ENCODE measurements at places on chromosomes 11 and 22.

DNA sequence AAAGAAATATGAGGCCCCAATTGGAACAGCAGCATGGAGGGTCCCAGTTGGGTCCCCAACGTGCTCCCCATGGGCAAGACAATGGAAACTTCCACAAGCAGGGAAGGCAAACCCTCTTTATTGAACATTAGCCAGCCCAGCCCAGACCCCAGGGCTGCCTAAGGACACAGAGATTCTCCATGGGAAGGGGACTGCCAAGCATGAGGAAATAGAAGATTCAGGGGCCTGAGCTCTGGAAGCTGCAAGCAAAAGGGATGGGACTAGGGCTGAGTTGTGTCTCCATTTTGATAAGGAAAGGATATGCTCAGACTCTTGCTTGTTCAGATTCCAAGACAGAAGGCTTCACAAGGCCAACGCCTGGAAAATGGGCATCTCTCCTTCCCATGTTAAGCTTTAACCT is 23.3 kb downstream of the TMEM218 start:
- no peak for DNase-seq

- DNase-seq, result no peak
Observed at GRCh38 chr11:103585911-103586310, 450.5 kb upstream of the DDI1 start.

DNA sequence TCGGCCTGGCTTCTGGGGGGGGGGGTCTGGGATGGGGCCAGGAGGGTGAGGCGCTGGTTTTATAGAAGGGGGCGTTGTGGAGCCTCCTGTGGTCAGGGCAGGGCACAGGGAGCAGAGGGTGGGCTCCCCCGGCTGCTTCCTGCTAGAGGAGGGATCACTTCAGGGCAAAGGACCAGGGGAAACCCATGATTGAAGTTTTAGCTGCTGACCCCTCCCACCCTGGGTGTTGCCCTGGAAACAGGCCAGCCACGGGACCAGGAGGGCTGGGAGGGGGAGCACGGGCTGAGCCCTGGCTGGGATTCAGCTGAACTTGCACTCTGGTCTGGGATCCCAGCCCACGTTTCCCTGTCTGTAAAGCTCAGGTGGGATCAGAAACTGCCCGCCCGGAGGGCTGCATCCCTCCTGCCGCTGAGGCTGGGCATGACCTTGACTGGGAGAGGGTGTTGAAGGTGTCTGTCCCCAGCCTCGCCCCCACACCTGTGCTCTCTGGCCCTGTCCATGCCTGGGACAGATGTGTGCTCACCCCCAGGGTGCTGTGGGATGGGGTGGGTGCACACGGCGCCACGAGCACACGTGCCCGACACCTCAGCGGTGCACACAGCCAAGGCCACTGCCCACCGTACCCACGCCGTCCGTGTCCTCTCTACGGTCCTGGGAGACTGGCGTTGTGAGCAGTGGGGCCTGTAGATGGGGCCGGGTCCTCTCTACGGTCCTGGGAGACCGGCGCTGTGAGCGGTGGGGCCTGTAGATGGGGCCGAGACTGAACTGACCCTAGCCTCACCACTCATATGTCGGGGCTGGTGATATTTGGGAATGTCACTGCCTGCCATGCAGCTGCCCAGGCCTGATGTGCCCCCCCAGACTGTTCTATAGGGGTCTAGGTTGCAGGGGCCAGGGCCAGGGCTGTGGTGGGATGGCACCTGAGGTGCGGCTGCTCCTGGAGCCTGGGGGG is 2.3 kb downstream of the TSPAN4 start:
- DNase-seq, result peak; percentile 93

DNA sequence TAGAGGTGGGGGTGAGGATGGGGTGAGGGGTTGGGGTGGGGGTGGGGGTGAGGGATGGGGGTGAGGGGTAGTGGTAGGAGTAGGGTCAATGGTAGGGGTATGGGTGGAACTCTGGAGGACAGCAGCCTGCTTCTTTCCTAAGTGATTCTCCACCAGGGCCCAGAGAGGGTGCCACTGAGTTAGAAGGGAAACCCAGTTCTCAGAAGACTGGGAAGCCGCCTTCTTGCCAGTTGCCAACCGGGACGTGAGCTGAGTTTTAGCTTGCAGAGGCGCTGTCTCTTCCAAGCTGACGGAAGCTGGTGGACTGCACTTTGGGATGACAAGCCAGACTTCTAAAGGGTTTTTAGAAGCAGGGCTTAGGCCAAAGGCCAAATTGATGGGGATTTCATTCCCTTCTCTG is 104.4 kb downstream of the NAT10 start:
- DNase-seq, result no peak

DNA sequence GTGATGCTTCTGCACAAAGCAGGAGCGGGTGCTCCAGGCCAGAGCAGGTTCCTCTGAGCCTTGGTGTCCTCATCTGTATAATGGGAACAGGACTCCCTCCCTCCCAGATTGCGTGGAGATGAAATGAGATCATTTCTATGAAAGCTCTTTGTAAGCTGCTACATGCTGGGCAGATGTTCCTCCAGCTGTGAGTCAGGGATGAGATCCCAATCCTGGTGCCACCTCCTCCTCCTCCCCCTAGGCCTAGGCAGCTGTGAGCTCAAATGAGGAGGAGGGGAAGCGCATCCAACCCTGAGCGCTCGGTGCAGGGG is 7.0 kb upstream of the CABP2 start:
- no peak for DNase-seq

DNA sequence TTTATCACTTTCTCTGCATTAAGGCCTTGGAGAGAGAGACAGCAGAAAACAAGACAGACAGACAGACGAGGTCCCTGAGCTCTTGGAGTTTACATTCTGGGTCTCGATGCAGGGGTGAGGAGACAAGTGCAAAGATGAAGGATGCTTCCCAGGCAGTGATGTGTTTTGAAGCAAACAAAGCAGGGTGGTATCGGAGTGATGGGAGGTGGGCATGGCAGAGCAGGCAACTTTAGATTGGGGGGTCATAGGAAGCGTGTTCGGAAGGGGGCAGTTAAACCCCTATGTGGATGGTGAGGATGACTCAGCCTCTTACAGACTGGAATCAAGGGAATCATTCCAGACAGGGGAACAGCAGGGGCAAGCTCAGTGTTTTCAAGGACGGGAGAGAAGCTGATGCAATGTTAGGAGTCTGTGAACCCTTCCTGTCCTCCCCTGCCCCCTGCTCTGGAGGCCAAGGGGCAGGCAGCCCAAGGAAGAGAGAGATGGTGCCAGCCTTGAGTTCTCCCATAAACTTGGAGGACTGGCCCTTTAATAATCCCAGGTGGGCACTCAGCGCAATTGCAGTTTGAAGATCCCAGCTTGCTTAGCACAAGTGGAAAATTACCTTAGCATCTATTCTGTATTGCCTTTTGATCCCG is 180.2 kb downstream of the CHST1 start:
- DNase-seq, result no peak

DNA sequence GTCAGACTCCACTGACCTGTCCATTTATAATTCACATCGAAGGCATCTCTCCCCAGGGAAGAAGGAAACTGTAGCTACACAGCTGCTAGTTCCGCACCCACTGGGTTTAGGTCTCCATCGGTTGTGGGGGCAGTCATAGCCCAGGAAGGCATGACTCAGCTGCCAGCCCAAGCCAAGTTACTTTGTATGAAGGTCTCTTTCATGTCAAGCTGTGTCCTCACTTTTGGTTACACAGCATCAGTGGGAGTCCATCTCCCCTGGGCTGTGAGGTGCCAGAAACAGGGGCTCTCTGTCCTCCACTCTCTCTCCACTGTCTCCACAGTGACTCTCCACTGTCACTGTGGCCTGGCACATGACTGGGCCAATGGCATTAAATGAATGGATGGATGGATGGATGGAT is 585.2 kb downstream of the BRD1 start:
- no peak for DNase-seq

GRCh38 chr22:17893900-17894535 is 119.7 kb upstream of the BID start:
- no peak for DNase-seq

- no peak for DNase-seq
Observed at GRCh38 chr11:125305345-125305744, 140.8 kb downstream of the PKNOX2 start.

DNA sequence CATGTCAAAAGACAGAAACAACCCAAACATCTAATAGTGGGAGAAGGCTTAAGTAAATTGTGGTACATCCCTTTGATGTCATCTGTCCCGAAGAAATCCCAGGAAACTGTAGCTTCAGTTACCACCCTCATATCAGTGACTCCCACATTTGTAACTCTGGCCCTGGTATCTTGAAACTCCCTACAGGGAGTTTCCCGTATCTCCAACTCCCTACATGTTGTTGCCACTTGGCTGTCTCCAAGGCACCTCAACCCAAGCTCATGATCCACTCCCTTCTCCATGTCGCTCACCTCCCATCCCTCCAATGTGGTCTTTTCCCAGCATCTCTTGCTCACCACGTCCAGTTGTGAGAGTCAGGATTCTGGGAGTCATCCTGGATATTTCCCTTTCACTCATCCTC is 68.1 kb downstream of the CACNG2 start:
- no peak for DNase-seq

GRCh38 chr11:109300211-109300610 is 121.8 kb upstream of the C11orf87 start:
- no peak for DNase-seq

- DNase-seq, result no peak
Observed at GRCh38 chr11:95461858-95462257, 230.9 kb upstream of the SESN3 start.

GRCh38 chr22:35660291-35661127 is 12.3 kb downstream of the APOL6 start:
- no peak for DNase-seq

DNA sequence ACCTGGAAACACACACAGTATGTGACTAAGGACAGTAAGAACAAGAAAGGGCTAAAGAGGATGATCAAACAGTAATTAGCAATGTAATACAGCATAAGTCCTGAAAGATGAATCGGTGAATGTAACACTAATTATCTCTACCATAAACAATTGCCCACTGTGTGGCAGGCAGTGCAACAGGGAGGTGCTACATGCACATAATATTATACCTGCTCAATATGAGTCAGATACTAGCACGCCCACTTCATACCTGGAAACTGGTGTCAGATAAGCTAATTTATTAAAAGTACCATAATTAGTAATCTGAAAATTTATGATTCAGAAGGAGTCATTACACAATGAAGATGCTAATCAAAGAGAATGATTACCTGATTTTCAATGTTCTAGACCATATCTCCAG is 14.9 kb downstream of the CASP12 start:
- no peak for DNase-seq

DNA sequence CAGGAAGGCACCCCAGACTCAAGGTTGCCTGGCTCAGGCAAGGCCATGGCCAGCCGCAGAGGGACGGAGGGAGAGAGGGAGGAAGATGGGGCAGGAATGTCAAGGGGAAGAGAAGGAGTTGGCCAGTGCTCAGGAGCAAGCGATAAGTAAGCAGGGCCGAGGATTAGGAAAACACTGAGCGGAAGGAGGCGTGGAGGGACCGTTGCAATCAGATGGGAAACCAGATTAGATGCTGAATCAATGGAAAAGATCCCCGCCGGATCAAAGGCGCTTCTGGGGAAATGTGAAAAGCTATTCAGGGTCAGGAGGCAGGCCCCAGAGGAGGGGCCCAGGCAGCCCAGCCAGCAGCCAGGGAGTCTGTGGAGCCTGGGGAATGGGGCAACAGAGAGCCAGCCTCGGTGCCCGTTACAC is 26.6 kb upstream of the MYEOV start:
- DNase-seq, result no peak

DNA sequence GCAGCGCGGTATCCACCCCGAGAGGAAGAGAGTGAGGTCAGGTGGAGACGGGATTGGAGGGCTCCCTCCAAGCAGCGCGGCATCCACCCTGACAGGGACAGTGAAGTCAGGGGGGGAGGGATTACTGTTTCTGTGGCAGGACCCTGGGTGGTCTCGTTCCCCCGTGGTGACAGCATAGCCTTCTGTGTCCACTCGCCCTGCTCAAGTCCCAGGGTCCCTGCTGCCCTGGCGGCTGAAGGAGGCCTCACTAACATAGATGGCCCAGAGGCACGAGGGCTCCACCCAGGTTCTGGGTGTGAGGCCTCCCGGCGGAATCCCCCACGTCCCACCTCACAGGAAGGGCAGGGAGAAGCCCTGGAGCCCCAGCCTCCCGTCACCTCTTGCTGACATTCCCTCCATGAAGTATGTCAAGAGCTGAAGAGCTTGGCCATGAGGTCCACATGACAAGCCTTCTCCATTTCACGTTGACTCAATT is 636.1 kb downstream of the BRD1 start:
- DNase-seq, result no peak

- no peak for DNase-seq
Observed at GRCh38 chr22:21443057-21443734, 24.0 kb upstream of the TMEM191C start.

DNA sequence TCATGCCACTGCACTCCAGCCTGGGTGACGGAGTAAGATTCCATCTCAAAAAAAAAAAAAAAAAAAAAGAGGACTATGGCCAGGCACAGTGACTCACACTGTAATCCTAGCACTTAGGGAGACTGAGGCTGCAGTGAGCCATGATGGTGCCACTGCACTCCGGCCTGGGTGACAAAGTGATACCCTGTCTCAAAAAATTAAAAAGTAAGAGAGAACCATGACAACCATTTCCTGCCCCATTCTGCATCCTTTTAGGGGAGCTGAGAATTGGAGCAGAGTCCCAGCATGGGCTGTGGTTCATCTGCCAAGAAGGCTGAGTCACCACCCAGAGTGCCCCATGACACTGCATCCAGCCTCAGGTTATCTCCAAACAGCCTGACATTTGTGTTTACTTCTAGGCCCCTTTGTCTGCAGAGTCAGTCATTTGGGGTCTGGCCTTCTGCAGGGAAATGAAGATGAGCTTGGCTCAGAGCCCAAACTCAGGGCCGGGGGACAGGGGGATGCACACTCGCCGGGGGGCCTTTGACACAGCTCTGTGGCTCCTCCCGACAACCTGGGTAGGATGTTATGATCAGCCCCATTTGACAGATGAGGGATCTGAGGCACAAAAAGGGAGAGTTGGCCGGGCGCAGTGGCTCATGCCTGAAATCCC is 4.7 kb downstream of the CSDC2 start:
- DNase-seq, result peak; percentile 83

DNA sequence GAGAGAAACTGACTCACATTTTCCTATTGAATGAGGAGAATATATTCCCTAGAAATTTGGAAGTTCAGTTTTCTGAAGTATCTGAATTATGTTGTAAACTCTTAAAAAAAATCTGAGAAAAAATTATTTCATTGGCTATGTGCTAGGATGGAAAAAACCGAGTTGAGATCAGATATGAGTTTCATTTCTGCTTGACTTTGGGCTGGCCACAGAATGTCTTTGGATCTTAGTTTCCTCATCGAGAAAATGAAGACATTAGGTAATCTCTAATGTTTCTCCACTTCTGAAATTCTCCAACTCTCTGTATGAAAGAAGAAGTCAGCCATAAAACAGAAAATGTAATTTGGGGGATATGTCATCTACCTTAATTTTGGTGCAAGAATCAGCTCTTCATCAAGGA is 28.8 kb downstream of the SLN start:
- DNase-seq, result no peak
